ENCODE measurements at places on chromosomes 6 and 20. TPM values are rescaled to one million over a fixed set of nuclear protein-coding genes. Genes with fewer than 3 reads are reported as not detected.

Gene MOG
- not detected for total RNA-seq

Gene OR2H2
- total RNA-seq, result under 0.01 TPM

Gene TCEA2
- total RNA-seq, result 6.0 TPM

Gene NFKBIL1
- total RNA-seq, result 9.8 TPM

Gene CD24
- 2.4 TPM for total RNA-seq

Gene FNDC1
- not detected for total RNA-seq

Gene CNKSR3
- total RNA-seq, result 0.31 TPM

Gene CRIP3
- total RNA-seq, result 0.84 TPM

Gene SCRT2
- not detected for total RNA-seq

Gene CST7
- 48.1 TPM for total RNA-seq

Gene SOBP
- 0.10 TPM for total RNA-seq

Gene CST5
- total RNA-seq, result not detected

Gene ZFP57
- total RNA-seq, result not detected

Gene DSN1
- total RNA-seq, result 10.2 TPM
